ENCODE measurements at places on chromosomes 2 and 18. TPM values are rescaled to one million over a fixed set of nuclear protein-coding genes. Genes with fewer than 3 reads are reported as not detected.

Gene UPP2
- not detected for total RNA-seq

DNA sequence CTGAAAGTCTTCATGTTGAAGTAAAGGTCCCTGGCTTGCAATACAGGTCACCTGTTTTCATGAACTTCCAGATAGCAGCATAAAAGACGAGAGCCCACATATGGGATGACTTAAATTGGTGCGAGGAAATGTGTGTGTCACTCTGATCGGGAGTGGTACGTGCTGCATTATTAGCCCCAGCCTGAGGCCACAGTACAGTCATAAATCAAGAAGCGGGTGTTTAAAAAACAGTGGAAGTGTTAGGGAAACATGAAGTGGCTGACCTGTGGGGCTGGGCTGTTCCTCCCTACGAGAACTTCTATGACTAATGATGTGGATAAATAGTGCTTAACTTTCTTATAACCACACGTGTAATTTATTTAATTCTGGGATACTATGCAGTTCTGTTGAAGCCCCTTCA, 24.4 kb downstream of the RDH14 start:
- DNase-seq, result no peak

- DNase-seq, result no peak
Measured at GRCh38 chr18:58796220-58796619, 68.5 kb upstream of the ZNF532 start.

- DNase-seq, result no peak
Measured at GRCh38 chr18:55245211-55245614, 286.0 kb upstream of the CCDC68 start.

DNA sequence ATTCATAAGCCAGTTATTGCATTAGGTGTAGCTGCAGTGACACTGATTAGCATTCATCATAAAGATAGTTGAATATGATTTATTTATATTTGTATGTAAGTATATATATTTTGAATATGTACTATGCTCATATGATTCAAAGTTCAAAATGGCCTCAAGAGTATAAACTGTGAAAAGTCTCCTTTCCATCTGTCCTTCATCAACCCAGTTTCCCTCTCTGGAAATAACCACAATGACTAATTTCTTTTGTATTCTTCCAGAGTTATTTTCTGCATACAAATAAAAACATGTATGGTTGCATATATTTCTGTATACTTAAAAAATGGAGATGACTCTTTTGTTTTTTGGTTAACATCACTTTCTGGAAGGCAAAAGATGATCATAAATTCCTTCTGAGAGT, 95.2 kb downstream of the CAMKMT start:
- DNase-seq, result no peak

GRCh38 chr18:79488311-79489050, 92.8 kb downstream of the NFATC1 start:
- DNase-seq, result no peak

GRCh38 chr2:83961512-83961911, 497.6 kb downstream of the SUCLG1 start:
- no peak for DNase-seq
